ENCODE measurements at places on chromosomes 11 and 22.
A peak's percentile ranks its signal among the peaks of the same experiment; 100 is the strongest.

- no peak for DNase-seq
Observed at GRCh38 chr11:83827520-83827919, 541.4 kb upstream of the CCDC90B start.

DNA sequence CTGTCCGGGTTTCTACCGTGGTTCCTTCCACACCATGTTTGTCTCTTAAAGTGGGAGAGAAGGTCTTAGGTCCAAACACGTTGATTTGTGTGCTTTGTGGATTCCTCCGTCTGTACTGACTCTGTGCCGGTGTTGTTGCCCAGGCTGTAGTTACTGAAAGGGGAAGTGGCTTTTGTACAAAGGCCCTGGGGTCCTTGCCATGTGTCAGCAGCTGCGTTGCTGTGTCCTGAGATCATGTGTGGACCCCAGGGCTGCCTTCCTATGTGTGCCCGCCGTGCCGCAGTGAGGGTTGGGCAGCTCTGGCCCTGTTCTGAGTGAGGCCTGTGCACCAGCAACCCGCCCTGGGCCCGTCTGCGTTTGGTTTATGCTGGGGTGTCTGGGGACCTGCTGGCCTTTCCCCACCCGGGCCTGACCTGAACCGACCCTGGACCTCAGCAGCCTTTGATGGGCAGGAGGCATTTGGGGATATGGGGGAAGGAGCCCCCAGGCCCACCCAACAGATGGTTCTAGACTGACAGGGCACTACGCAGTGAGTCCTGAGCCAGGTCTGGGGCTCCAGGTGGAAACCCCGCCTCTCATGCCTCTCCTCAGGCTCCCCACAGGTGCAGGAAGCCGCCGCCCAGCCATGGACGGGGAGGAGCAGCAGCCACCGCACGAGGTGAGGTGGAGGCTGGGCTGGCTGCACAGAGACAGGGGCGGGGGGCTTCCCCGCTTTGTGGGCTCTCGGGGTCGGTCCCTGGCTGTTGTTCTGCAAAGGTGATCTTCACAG lies 6.9 kb downstream of the TRABD start:
- DNase-seq, result peak; percentile 56

GRCh38 chr11:889257-889656 lies 21.4 kb downstream of the CHID1 start:
- DNase-seq, result no peak

DNA sequence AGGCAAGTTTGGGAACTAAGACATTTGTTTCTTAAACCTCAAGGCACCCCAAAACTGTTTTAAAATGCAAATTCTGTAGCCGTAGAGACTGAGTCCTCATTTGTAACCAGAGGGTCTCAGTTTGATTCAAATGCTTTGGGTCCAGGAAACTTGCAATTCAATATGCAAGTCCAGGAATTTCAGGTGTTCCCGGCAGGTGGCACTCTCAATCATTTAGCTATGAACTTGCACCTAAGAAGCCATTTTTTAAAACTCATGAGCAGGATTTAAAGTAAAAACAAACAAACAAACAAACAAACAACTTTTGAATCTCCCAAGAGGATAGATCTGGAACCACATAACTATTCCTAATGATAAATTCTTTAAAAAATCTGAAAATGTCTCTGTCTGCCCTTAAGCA lies 8.7 kb upstream of the ABTB2 start:
- DNase-seq, result peak; percentile 46

DNA sequence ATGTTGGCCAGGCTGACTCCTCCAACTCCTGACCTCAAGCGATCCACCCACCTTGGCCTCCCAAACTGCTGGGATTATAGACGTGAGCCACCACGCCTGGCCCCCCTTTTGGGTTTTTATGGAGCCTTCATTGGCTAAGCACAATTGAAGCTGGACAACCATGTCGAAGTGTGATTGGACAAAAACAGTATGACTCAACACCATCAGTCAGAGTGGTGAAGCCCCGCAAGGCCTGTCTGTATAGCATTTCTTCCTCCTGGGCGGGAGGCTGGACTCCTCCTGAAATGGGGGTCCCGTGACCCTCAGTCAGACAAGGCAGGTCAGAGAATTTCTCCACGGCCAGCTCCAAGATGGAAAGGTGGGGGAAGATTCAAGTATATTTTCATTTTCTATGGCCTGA lies 3.1 kb upstream of the PARVB start:
- no peak for DNase-seq

DNA sequence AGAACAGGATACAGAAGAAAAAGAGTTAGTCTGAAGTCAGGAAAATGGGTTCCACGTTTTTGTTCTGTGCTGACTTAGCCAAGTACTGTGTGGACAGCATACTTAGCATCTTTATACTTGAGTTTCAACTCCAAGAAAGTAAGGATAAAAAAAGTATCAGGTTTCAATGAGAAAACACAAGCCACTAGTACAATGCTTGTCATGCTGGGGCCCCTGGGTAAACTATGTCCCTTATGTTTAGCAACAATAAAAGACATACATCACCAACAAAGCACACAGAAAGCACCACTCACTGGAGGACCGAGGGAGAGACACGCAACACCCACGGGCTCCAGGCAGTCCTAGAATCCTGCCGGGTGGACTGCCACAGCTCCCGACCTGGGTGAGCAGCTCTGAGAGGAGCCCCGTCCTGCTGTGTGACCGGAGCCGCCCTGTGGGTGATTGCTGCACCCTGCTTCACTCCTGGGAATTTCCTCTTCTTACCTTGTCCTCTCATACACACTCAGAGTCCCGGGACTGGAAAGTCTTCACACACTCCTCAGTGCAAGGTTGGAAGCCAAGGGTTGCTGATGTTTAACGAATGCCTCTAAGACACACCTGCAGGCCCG lies 890.5 kb downstream of the BRD1 start:
- DNase-seq, result no peak

DNA sequence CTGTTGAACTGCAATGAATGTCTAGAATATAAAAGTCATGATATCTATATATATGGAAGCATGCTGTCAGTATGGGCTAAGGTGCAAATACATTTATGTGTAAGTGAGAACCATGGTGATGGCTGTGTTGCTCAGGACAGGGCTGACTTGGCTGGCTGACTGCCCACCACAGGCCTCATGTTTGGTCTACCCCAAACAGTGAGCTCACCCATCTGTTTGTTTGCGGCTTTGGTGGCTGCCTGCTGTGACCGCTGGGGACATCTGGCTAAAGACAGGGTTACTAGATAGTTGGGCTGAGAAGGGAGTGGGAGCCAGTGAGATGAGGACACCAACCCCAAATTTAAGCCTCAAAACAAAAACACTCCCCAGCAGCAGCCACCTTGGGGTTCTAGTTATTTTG lies 6.3 kb downstream of the CD44 start:
- DNase-seq, result peak; percentile 73

GRCh38 chr22:48488611-48489511 lies 1338.8 kb downstream of the BRD1 start:
- DNase-seq, result no peak

GRCh38 chr11:96014217-96014616 lies 90.3 kb upstream of the MTMR2 start:
- no peak for DNase-seq

GRCh38 chr22:46946383-46946962 lies 184.0 kb downstream of the TBC1D22A start:
- no peak for DNase-seq

GRCh38 chr22:35305525-35306070 lies 5.9 kb downstream of the TOM1 start:
- DNase-seq, result no peak

GRCh38 chr11:133509924-133510697 lies 22.2 kb downstream of the OPCML start:
- DNase-seq, result no peak

DNA sequence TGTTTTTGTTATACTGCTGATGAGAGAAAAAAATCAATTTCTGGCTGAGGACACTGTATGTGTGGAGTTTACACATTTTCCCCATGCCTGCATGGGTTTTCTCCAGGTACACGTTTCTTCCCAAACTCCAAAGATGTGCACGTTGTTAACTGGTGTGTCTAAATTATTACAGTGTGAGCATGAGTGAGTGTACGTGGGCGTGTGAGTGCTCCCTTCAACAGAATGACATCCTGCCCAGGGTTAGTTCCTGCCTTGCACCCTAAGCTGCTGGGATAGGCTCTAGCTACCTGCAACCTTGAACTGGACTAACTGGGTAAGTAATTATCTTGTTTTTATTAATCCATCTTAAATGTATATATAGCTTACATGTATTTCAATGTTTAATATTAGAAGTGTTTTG lies 5.5 kb downstream of the NPAT start:
- no peak for DNase-seq

DNA sequence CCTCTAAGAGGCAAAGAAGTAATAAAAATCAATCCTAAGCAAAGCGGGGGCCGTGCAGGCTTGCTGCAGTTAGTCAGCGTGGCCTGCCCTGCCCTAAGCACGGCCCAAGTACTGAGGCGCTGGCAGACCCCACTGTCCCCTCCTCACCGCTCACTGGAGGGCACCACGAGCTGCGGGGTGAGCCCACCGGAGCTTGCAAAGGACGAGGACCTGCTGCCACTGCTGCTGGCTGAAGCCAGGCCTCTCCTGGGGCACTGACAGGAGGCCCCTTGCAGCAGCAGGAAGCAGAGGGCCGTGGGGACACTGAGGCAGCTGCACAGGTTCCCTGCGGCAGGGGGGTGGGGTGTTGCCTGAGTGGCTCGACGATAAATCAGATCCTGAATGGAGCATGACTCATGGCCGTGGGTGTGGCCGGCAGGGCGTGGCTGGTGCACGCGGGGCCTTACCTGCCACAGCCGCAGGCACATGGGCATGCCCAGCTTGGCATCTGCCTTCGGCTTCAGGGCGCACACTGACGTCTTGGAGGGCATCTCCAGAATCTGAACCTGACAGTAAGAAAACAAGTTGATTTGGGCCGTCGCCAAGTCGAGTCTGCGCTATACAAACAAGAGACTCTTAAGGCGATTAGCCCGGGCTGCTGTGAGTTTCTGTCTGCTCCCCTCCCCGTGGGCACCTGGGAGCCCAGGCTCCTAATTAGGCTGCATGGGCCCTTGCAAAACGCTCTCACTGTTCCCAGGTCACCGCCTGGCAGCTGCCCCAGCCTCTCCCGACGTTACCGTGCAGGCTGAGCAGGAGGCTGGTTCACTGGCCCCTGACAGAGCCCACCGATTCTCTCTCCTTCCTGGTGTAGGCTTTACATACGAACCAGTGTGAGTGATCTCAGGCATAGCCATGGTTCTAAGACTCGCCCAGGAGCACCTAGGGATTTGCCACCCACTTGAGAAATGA lies 45.9 kb downstream of the TBX1 start:
- no peak for DNase-seq

DNA sequence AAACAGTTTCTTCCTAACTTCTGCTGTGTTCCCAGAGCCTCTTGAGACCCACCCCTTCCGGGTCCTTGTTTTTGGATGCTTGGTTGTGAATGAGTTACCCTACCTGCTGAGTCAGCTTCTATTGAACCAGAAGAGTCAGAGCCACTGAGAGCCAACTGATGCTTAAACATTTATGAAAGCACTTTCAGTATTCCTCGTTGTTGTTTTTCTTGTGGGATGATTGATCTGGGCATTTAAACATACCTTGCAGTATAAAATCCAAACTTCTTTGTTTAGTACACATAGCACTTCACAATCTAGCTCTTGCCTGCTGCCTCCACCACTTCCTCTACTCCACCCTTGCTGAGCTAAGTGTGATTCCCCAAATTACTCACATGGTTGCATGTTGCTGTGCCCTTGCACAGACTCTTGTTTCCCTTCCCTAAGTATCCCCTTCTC lies 5.5 kb downstream of the PRSS23 start:
- peak; percentile 39 for DNase-seq
